ENCODE measurements at places on chromosomes 3 and 15.

- no peak for DNase-seq
Measured at GRCh38 chr3:98982351-98982750, 80.9 kb upstream of the DCBLD2 start.

- DNase-seq, result no peak
Measured at GRCh38 chr3:13072600-13073325, 466 bp downstream of the IQSEC1 start.

GRCh38 chr3:175428466-175428865 lies 569.3 kb downstream of the NAALADL2 start:
- DNase-seq, result no peak

DNA sequence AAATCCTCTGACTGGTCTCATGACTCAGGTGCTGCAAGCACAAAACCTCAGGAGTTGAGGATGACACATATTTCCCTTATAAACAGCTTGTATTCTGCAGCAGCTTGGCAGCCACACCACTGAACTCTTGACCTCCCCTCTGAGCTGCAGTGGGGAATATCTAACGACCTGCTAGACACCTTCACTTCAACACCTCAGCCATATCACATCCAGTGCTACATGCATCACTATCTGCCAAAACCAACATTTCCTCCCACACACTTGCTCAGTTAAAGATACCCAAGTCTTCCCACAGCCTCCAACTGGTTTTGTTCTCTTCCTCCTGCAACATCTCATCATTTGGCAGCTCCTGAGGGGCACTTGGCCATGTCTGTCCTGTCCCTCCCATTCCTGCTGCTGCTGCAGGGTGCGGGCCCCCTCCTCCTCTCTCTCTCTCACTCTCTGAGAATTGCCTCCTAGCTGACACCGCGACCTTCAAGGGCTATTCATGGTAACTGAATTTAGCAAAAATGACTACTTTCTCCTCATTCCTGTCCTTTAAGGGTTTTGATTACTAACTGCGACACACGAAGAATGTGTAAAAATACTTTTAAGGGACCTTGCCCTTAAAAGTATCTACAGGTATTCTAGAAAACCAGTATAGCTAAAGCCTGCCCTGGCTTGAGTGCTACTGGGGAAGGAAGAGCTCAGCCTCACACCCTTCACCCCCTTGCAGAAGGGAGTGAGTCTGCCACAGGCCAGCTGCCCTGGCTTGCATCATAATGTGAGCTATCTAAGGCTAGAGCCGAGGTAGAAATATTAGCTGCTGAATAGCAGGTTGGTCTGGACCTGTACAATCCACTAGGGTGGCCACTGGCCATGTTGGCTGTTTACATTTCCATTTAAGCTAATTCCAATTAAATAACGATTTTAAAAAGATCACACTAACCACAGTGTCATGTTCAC lies 5.0 kb upstream of the CCR9 start:
- peak; percentile 42 for DNase-seq

- no peak for DNase-seq
Measured at GRCh38 chr3:171585039-171585438, 124.8 kb upstream of the TNIK start.

GRCh38 chr15:74833376-74834107 lies 7.1 kb downstream of the CPLX3 start:
- DNase-seq, result no peak

- DNase-seq, result no peak
Measured at GRCh38 chr15:75532413-75533250, 46.5 kb downstream of the PTPN9 start.

DNA sequence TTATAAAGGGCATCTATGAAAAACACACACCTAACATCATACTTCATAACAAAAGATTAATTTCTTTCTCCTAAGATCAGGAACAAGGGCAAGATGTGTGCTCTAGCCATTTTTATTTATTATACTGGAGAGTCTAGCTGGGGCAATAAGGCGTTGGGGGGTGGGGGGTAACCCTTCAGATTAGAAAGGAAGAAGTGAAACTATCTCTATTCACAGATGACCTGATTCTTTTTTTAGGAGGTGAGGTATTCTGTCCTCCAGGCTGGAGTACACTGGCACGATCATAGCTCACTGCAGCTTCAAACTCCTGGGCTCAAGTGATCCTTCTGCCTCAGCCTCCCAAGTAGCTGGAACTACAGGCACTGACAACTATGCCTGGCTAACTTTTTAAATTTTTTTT lies 89.5 kb upstream of the MANF start:
- no peak for DNase-seq

DNA sequence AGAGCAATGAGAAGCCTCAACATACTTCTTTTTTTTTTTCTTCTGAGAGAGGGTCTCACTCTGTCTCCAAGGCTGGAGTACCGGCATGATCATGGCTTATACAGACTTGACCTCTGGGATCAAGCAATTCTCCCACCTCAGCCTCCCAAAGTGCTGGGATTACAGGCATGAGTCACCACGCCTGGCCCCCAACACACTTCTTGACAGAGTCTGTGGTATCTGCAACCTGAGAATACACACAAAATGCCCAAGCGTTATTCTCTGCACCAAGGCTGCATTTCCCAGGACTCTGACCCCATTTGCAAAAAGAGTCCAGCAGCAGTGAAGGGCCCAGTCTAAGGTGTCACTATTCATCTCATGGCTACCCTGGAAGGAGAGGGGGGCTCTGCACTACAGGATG lies 42.7 kb upstream of the BLM start:
- no peak for DNase-seq

DNA sequence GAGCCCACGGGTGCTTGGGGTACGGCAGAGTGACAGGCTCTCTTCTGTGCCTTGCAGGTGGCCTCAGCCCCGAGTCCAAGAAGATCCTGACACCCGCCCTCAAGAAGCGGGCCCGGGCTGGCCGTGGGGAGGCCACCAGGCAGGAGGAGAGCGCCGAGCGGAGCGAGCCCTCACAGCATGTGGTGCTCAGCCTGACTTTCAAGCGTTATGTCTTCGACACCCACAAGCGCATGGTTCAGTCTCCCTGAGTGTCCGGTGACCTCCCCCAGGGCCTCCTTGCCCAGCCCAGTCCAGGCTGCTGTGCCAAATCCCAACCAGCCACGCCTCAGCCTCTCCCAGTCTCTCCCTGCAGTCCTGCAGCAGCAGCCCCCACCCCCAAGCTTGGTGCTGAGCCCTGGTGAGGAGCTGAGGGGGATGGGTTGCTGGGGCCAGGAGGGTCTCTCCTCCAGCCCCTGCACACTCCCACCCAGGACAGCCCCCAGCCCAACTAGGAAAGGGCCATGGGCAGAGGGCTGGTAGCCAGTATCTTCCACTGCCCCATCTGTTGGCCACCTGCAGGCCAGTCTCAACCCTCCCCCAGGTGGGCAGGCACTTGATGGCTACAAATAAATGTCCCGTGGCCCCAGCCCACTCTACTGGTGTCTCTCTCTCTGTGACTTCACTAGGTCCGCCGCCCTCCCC lies 58.5 kb downstream of the DNAJB8 start:
- DNase-seq, result no peak

DNA sequence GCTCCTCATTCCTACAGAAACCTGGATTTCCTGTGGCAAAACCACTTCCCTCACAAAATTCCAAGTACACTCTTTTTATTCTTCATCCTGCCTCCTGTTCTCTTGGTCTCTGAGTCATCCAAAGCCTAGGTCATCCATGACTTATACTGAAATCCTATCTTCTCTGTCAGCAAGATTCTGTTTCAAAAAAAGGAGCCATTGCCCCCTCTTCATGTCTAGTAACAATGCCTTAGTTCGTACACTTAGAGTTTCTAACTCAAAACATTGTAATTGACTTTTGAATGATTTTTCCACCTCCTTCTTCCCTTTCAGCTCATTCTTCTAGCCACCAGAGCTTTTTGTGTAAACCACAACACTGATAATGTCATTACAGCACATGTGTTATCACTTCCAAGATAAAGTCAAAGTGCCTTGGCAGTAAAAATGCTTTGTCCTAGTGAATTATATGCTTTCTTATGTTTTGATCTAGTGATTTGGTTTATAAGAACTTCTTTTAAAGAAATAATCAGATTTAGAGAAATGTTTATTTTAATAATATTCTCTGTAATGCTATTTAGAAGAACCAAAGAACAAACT lies 256.5 kb upstream of the NECTIN3 start:
- DNase-seq, result no peak
